A172 (cell line): ENCODE measurements at places on chromosomes 2 and 18.

DNA sequence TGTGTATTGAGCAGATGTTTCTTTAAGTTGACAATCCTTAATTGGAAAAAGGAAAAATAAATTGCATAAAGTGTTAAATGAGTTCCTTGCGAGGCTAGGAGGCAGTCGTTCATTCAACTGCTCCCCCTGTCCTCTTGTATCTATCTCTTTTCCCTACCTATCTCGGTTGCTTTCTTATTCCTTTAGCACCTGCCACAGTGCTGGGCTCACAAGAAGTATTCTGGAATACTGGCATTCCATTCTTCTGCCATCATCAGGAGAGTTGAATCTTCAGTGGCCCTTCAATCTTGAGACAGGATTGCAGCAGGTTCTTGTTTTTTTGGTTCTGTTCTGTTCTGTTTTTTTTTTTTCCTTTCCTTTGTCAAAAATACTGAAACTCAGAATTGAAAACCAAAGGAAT is 143.1 kb upstream of the AQP4 start:
- DNase-seq = no peak

- DNase-seq = no peak
These were observed 48.8 kb upstream of the PPM1B start for GRCh38 chr2:44119878-44120277.

- DNase-seq = peak; percentile 24
These were observed 117.0 kb downstream of the LAMA1 start for GRCh38 chr18:7000484-7001096.

DNA sequence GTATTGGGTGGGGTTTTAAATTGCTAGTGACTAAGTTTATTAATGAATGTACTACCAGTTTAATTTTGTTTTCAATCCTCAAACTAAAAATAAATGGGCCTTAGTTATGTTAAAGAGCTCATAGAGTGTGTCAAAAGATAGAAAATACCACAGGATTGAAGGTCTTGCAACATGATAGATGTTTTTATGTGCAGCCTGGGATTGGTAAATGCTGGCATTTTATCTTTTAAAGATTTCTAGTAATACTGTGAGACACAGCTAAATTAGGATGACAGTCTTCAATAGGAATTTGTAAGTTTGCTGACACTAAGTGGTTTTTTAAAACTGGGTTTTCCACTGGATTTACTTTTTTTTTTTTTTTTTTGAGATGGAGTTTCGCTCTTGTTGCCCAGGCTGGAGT is 122.3 kb downstream of the HAUS1 start:
- DNase-seq = no peak
